Stimulated activated naive B cell treated with anti-CD40 and anti-IgM and Interleukin-4, amounts not matched to agents 10 μg/mL and 1 μg/mL and 100 μg/mL, for 72 hours (primary cell): ENCODE measurements at places on chromosomes 16 and 17.

DNA sequence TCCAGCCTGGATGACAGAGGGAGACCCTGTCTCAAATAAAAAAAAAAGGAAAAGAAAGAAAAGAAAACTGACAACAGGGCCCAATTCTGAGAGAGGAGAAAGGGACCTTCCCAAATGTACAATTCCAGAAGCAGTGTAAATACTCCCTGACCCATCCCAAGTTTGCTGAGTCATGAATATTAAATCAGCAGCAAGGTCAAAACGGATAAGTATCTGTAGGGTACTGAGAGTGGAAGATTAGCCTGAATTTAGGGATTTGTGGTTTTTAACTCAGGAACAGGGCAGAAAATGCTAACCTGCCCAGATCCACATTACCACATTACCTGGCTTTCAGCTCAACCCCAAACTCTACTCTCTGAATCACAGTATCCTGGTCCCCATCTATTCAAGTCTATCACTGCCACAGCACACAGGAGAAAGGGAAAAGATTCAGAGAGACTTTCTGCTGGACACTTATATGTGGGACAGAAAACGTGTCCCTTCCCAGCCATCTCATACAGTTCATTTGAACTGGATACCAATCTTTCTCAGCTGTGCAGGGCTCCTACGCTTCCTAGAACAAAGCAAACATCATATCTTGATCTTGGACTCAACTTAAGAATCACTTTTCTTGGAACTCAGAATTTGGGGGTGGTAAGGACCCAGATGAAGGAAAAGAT, 2.9 kb downstream of the FXR2 start:
- DNase-seq: no peak

- no peak for DNase-seq
Measured at GRCh38 chr17:79084291-79085153, 9.9 kb downstream of the ENGASE start.

GRCh38 chr17:50582741-50583140, 22.2 kb downstream of the CACNA1G start:
- DNase-seq: no peak

DNA sequence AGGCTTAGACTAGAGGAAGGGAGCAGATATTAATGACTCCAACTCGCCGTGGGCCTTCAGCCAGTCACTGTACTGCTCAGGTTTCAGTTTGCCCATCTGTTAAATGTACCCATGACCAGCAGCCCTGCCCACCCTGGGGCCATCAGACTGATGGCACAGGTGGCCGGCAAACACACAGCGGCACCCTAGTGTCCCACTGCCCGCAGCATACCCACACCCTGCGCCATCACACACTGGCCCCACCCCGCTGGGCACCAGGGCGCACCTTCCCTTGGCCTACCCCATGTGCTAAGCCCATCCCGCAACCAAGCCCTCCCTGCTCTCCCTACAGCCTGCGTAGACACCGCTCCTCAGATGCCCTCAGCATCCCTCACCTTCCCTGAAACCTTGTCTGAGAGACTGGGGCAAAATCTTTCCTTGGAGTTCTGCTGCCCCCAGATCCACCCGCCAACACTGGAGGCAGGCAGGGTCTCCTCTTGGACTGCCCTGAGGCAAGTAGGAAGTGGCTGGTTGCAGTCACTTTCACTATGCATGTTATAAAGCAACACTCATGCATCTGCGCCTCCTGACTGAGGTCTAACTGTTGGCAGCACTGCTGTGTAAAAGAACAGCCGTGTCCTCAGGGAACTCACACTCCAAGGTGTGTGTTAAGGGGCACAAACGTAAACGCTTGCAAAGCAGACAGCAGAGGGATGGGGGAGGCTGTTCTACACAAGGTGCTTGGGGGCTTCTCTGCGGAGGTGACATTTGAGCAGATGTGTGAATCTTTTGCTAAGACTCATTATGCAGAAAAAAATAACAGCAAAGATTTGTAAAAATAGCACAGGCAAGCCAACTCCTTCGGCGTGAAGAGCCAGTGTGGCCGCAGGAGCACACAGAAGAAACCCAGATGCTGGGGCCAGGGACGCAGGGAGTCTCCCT, 6.7 kb upstream of the BCAR1 start:
- DNase-seq: no peak

DNA sequence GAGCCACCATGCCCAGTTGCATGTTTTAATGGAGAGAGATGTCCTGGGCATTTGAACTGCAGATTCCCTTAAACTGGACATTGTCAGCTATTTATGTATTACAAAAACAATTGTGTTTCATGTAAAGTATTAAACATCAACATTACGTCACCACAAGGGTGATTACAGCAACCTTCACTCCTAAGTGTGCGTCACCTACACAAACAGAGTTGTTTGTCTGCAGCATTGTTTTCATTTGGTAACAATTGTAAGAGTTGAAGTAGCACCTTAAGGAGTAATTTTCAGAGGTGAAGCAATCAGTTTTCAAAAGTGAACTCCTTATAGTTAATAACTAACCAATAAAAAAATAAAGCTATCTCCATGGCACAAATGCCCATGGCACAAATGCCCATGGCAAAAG, 271.4 kb downstream of the IRX3 start:
- no peak for DNase-seq

- no peak for DNase-seq
Measured at GRCh38 chr17:75634754-75635609, 1.7 kb downstream of the SMIM5 start.

- DNase-seq: no peak
Measured at GRCh38 chr17:51132964-51133319, 12.3 kb upstream of the SPAG9 start.

DNA sequence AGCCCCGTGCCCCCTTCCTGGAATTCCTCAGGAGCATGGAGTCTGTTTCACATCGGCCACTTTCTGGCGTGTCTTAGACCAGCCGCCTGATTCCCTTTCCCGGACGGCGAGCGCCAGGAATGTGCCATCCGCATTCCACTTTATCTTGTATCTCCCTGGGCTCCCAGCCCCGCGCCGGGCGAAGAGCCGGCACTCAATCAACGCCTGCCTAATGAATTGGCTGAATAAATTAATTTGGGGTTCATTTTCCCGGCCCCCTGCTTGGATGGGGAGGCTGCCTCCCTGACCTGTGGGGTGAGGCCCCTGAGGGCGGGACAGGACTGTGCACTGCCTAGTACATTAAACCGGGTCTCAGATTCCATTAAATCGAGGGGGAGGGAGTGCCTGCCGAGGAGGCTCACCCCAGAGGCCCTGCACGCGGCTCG, 282.3 kb upstream of the TNRC6C start:
- DNase-seq: no peak

DNA sequence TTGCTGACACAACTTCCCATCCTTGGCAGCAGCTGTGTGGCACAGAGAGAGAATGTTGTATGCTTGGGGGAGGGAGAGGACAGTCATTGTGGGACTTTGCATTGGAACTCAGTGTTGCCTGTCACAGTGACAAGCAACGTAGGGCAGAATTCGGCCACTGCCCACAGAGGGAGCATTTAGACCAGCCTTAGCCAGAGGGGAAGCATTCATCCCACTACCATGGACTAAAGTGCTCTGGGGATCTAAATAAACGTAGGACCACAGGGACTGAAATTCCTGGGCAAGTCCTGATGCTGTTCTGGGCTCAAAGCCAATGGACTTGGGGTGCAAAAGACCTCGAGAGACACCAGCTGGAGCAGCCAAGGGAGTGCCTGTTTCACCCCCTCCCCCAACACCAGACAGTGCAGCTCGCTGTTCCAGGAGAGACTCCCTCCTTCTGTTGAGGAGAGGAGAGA, 44.9 kb downstream of the ABCA8 start:
- DNase-seq: no peak

GRCh38 chr16:64962786-64963185, 159.1 kb downstream of the CDH11 start:
- no peak for DNase-seq

- no peak for DNase-seq
Measured at GRCh38 chr16:64968539-64968938, 153.3 kb downstream of the CDH11 start.

- DNase-seq: no peak
Measured at GRCh38 chr16:12740986-12741610, 62.6 kb downstream of the CPPED1 start.

DNA sequence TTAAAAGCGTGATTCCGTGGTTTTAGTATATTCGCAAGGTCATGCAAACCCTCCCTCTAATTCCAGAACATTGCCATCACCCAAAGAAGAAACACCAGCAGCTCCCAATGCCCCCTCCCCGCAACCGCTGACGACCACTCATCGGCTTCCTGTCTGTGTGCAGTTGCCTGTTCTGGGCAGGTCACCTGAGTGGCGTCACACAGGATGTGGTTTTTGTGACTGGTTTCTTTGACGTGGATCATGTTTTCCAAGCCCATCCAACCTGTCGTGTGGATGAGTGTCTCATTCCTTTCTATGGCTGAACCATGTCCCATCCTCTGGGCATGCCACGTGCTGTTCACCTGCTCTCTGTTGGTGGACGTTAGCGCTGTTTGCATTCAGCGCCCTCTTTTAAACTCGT, 8.2 kb upstream of the ATP2C2 start:
- no peak for DNase-seq
